ENCODE measurements at places on chromosomes 12 and 14. TPM values are rescaled to one million over a fixed set of nuclear protein-coding genes. Genes with fewer than 3 reads are reported as not detected.
A peak's percentile ranks its signal among the peaks of the same experiment; 100 is the strongest.

DNA sequence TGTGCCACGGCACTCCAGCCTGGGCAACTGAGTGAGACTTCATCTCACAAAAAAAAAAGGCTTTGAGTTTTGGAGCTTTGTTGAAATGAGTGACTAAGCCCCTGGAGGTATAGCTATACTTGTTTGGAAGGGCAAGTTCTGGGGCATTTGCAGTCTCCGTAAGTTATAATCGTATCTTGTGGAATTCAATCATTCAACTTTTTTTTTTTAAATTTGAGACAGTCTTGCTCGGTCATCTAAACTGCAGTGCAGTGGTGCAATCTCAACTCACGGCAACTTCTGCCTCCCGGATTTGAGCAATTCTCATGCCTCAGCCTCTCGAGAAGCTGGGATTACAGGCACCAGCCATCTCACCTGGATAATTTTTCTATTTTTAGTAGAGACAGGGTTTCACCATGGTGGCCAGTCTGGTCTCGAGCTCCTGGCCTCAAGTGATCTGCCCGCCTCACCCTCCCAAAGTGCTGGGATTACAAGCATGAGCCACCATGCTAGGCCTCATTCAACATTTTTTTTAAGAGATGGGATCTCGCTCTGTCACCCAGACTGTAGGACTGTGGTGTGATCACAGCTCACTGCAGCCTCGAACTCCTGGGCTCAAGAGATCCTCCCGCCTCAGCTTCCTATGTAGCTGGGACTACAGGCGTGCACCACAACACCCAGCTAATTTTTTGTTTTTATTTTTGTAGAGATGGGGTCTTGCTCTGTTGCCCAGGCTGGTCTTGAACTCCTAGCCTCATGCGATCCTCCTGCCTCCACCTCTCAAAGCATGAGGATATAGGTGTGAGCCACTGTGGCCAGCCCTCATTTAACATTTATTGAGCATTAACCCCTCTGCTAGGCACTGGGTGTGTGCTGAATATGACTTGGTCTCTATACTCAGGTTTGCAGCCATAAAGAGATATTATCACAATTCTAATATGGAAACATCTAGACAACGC, 133.7 kb upstream of the MAP1LC3B2 start:
- H3K27ac ChIP-seq: no peak overlapping the region
- H3K27me3 ChIP-seq: no peaks in the 10 kb centered on the region
- peaks cover 1% of the 10 kb centered on the region for H3K36me3 ChIP-seq

- peak overlapping the region; percentile 94 for H3K27ac ChIP-seq
- H3K4me3 ChIP-seq: peak overlapping the region; percentile 89
- peaks cover 11% of the 10 kb centered on the region for H3K36me3 ChIP-seq
- H3K4me1 ChIP-seq: peaks cover 21% of the 10 kb centered on the region
- no peak for DNase-seq
- H3K27me3 ChIP-seq: no peaks in the 10 kb centered on the region
These were observed 520 bp upstream of the MON2 start for GRCh38 chr12:62466018-62466593.

DNA sequence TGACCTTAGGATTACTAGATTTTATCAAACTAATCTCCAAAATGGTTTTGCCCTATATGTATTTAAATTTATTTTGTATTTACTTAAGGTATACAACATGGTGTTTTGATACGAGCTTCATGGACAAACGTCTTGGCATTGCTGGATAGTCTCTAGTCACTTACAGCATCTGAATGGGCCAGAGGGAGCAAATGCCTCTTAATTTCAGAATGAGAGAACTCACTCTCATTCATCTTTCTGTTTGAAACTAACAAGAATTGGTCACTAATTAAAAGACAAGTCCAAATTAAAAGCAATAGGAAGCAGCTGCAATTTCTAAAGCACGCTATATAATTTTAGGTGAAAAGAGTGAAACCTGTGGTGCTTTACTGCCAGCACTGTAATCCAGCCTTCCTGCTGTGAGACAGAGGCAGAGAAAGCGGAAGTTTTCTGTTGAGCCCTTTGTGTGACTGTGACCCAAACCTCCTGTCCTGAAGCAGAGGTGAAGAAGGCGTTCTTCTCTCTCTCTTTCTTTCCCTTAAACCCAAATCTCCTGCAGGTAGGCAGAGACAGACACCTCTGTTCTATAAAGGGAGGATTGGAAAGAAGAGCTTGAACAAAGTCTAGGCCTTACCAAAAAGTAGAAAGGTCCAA, 184.6 kb upstream of the NAV3 start:
- H3K4me1 ChIP-seq: no peaks in the 10 kb centered on the region
- DNase-seq: no peak
- no peaks in the 10 kb centered on the region for H3K36me3 ChIP-seq
- H3K4me3 ChIP-seq: no peak overlapping the region

DNA sequence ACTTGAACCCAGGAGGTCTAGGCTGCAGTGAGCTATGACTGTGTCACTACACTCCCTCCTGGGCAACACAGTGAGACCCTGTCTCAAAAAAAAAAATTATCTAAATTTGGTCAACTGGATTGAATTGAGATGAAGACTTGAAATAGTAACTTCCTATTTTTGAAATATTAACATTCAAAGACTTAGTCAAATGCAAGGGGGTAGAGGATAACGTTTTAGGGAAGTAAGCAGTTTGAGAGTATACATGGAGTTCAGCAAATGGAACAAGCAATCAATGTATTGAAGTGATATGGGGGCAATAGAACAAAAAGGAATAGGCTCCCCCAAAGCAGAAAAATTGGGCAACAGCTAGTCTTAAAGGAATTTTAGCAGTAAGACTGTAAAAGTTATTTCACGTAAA, 4.6 kb upstream of the MFAP5 start:
- H3K4me3 ChIP-seq: no peak overlapping the region
- H3K27me3 ChIP-seq: peaks cover 9% of the 10 kb centered on the region
- no peaks in the 10 kb centered on the region for H3K36me3 ChIP-seq

- no peak for DNase-seq
- H3K27me3 ChIP-seq: peaks cover 25% of the 10 kb centered on the region
- peaks cover 2% of the 10 kb centered on the region for H3K4me1 ChIP-seq
- no peak overlapping the region for H3K4me3 ChIP-seq
- H3K27ac ChIP-seq: no peak overlapping the region
These were observed 98.0 kb downstream of the MYRFL start for GRCh38 chr12:69922999-69923398.

GRCh38 chr14:23099212-23099861, 4.0 kb downstream of the C14orf119 start:
- H3K27me3 ChIP-seq: no peaks in the 10 kb centered on the region
- peaks cover 23% of the 10 kb centered on the region for H3K36me3 ChIP-seq
- no peak overlapping the region for H3K27ac ChIP-seq
- H3K4me1 ChIP-seq: peaks cover 16% of the 10 kb centered on the region

- H3K4me3 ChIP-seq: no peak overlapping the region
- no peaks in the 10 kb centered on the region for H3K36me3 ChIP-seq
- no peaks in the 10 kb centered on the region for H3K4me1 ChIP-seq
- no peak overlapping the region for H3K27ac ChIP-seq
- DNase-seq: no peak
- H3K27me3 ChIP-seq: no peaks in the 10 kb centered on the region
These were observed 37.6 kb downstream of the BCAT1 start for GRCh38 chr12:24911271-24911791.

DNA sequence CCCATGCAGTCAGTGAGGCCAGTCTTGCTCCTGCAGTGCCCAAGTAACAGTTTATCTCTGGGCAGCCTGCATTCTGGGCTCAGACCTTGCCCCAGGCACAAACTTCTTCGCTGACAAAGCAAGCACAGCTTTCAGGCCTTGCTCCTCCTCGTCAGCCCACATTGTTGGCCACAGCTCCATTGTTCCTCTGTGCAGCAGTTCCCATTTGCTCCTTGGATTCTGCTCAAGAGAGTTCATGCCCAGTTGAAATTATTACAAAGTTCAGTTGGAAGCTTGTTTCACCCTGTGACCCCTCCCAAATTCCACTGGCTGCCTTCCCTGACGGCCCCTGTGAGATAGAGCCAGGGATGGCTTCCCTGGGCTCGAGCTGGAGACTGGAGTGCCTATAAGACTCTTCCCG, 163.4 kb upstream of the DDHD1 start:
- DNase-seq: no peak
- no peaks in the 10 kb centered on the region for H3K4me1 ChIP-seq
- H3K27ac ChIP-seq: no peak overlapping the region
- peaks cover 4% of the 10 kb centered on the region for H3K36me3 ChIP-seq

GRCh38 chr12:111411185-111411764, 5.6 kb downstream of the SH2B3 start:
- no peak for DNase-seq
- peaks cover 5% of the 10 kb centered on the region for H3K36me3 ChIP-seq
- H3K4me3 ChIP-seq: no peak overlapping the region
- H3K27ac ChIP-seq: peak overlapping the region; percentile 62
- H3K4me1 ChIP-seq: peaks cover 70% of the 10 kb centered on the region
- no peaks in the 10 kb centered on the region for H3K27me3 ChIP-seq

GRCh38 chr12:69324797-69325466, 23.2 kb upstream of the LYZ start:
- H3K4me1 ChIP-seq: peaks cover 11% of the 10 kb centered on the region
- no peak for DNase-seq
- no peak overlapping the region for H3K27ac ChIP-seq

DNA sequence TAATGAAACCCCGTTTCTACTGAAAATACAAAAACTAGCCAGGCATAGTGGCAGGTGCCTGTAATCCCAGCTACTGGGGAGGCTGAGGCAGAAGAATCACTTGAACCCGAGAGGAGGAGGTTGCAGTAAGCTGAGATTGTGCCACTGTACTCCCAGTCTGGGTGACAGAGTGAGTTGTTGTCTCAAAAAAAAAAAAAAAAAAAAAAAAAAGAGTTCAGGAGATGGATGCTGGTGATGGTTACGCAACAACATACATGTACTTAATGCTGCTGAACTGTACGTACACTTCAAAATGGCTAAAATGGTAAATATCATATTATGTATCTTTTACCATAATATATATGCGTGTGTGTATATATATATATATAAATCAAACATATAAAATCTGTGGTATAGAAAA, 29.0 kb downstream of the ACTN1 start:
- no peaks in the 10 kb centered on the region for H3K36me3 ChIP-seq
- no peaks in the 10 kb centered on the region for H3K27me3 ChIP-seq
- H3K4me1 ChIP-seq: peaks cover 6% of the 10 kb centered on the region
- DNase-seq: no peak
- H3K4me3 ChIP-seq: no peak overlapping the region

DNA sequence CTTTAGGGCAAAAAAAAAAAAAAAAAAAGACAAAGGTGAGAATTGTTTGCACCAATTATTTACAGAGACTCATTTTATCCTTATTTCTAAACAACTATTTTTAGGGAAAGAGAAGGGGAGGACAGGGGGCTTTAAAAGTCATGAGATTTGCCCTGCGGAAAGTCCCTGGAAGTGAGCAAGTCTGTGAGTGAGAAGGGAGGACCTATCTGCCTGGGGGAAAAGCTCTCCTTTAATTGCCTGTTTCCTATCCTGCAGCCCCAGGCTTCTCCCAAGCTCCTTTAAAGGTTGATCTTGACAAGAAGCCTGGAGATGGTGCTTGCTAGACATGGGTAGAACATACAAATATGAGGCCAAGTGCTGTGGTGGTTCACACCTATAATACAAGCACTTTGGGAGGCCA, 8.3 kb upstream of the CHST11 start:
- no peaks in the 10 kb centered on the region for H3K4me1 ChIP-seq
- no peak for DNase-seq
- H3K4me3 ChIP-seq: no peak overlapping the region
- peaks cover 3% of the 10 kb centered on the region for H3K27me3 ChIP-seq

GRCh38 chr12:77940011-77940423, 109.3 kb downstream of the NAV3 start:
- H3K4me3 ChIP-seq: no peak overlapping the region
- H3K27ac ChIP-seq: no peak overlapping the region
- no peaks in the 10 kb centered on the region for H3K36me3 ChIP-seq

The AQP2 gene
- not detected for total RNA-seq

The PLEKHG7 gene
- not detected for total RNA-seq

The PFDN5 gene
- 283 TPM for total RNA-seq

The POTEM gene
- not detected for total RNA-seq

The SOCS2 gene
- 24.6 TPM for total RNA-seq

The PLA2G1B gene
- not detected for total RNA-seq

The DDX55 gene
- total RNA-seq: 46.8 TPM

The EXOC3L4 gene
- not detected for total RNA-seq

The DDN gene
- total RNA-seq: 0.66 TPM

The ANKRD33 gene
- not detected for total RNA-seq

The RGS6 gene
- total RNA-seq: 1.5 TPM

The CHPT1 gene
- 20.8 TPM for total RNA-seq

The GPR65 gene
- total RNA-seq: 17.2 TPM
